ENCODE measurements at places on chromosomes 7 and 10.

DNA sequence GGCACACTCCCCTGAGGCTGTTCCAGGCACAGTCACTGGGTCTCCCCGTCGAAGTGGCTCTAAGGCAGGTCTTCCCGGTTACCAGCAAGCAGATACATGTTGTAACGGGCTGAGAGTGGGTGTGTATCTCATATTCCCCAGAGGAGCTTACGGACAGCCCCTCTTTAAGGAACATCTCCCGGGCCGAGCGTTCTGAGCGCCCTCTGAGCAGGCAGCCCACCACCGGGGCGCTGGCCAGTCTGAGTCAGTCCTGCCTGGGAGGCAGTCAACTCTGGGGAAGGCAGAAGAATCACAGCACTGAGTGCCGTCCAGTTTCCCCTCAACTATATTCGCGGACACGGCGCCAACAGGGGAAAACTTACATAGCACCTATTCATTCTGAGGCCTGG lies 117.4 kb downstream of the LHPP start:
- DNase-seq = no peak

DNA sequence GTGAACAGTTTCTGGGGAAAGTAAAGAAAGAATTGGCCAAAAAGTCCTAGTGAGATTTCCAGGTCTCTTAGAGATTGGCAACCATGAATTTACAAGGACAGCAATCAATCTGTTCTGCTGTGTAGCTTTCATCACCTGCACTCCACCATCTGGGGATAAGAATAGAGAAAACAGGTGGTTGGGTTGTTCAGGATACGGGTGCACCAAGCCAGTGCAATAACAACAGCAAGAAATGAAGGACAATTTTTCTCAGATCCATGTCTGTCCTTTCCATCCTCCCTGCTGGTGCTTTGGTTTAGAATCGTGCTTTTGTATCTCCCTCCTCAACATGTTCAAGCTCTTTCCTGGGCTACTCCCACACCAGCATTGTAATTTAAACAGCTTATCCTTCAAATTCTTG lies 787.7 kb downstream of the GRID1 start:
- DNase-seq = no peak

GRCh38 chr10:104099269-104099668 lies 13.6 kb upstream of the COL17A1 start:
- no peak for DNase-seq

GRCh38 chr7:30926313-30926712 lies 14.7 kb downstream of the AQP1 start:
- DNase-seq = no peak

GRCh38 chr10:17425584-17426262 lies 28.7 kb downstream of the ST8SIA6 start:
- DNase-seq = no peak

- DNase-seq = no peak
These were observed 64.9 kb upstream of the GPR22 start for GRCh38 chr7:107404740-107405537.

DNA sequence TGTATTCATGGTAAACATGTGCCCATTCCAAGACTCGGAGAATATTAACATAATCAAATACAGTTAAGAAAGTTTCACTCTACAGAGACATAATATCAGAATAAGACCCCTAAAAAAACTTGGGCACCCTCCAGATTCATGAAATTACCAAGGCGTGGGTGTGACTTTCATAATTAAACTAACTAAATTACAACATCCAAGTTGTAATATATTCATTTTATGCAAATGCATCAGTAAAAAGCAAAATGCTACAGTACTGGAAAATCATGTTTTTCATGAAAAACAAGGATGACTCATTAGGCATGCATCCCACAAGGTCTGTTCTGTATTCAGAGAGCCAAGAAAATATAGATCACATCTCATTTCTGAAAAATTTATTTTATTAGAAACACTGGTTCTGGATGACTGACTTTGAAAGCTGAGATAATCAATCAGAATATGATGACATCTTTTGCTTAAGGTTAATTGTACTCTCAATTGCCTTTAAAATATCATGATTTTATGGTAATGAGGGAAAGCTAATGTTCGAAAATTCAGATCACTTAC lies 248.8 kb upstream of the SMIM30 start:
- DNase-seq = no peak

GRCh38 chr7:150382123-150382843 lies 3.2 kb downstream of the ZNF775 start:
- no peak for DNase-seq

DNA sequence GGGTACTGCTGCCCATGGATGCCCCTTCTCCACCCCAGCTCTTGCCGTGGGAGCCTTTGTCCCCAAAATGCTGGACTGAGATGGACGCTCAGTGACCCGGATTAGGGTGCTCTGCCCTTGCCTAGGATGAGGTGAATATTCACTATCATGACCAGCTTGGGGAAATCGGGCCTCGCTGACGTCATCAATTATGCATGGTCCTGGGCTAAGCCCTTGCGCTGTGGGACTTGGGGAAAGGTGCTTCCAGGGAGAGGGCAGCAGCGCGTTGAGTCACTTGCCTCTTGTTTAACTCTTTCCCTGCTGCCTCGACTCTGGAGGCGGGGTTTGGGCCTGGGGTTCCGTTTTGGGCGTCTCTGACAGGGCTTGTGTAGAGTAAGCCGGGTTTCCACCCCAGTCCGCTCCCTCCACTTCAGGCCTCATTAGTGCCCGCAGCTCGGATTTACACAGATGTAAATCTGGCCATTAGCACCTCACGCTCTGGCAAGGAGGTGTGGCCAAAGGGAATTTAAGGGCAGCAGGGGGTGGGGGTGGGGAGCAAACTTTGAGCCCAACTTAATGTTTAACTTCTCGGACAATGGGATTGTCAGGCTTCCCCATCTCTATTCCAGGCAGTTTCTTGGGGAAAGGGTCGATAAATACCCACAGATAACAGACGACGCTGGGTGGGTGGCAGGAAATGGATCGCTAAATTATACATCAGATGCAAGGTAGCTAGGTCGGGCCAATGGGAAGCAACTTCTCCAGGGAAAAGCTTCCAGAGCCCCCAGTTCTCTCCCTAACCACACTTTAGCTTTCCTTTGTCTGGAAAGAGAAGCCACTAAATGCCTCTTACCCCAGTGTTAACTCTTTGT lies 51.3 kb upstream of the TCF7L2 start:
- no peak for DNase-seq

- DNase-seq = no peak
These were observed 161.4 kb downstream of the PIP4K2A start for GRCh38 chr10:22552888-22553378.

GRCh38 chr10:30737931-30738391 lies 108.4 kb upstream of the LYZL2 start:
- no peak for DNase-seq

DNA sequence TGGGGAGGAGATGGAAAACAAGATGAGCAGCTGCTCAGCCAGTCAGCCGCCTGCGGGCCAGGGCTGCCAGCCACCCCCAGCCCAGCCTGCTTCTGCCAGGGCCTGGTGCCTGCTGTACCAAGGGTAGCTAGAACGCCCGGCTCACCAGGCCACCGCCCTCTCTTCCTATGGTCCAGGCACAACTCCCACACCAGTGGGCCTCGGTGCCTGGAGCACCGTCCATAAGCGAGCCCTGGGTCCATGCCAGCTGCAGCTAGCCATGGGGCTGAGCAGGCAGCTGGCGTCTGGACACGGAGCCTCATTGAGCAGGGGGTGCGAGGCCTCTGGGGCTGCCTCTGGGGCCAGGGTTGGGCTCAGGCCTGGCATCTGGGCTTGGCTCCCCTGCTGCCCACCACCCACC lies 8.5 kb upstream of the RABGEF1 start:
- no peak for DNase-seq

DNA sequence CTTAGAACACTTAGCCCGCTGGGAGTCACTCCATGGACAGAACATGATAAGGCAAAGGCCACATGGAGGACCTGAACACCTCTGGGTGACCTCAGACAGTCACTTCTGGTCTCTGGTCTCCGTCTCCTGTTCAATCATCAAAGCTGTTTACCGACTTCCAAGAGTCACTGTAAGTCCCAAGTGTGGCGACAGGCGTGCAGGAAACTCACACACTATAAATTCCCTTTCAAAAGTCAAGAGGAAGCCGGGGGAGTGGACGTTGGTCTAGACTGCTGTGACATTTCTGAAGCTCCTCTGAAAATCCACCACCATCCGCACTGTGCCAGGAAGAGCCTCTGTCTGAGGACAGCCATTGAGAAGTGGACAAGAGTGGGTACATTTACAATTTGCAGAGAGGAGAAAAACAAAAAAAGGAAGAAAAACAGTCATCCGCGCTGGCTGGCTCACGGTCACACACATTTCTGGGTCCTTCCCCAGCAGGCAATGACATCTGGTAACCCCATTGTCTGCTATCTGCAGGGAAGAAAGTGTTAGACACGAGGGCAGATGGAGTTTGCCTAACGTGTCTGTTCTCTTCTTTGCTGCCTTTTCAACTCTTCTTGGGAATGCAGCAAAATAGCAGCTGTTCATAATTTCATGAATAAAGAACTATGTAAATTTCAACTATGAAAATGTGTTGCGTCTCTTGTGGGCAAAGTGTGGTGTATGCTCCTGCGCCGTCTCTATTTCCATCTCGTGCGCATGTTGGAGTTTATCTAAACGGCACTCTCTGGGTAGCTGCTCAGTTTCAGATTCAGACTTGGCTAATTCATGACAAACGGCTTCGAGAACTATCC lies 32.9 kb upstream of the CUX1 start:
- DNase-seq = no peak

DNA sequence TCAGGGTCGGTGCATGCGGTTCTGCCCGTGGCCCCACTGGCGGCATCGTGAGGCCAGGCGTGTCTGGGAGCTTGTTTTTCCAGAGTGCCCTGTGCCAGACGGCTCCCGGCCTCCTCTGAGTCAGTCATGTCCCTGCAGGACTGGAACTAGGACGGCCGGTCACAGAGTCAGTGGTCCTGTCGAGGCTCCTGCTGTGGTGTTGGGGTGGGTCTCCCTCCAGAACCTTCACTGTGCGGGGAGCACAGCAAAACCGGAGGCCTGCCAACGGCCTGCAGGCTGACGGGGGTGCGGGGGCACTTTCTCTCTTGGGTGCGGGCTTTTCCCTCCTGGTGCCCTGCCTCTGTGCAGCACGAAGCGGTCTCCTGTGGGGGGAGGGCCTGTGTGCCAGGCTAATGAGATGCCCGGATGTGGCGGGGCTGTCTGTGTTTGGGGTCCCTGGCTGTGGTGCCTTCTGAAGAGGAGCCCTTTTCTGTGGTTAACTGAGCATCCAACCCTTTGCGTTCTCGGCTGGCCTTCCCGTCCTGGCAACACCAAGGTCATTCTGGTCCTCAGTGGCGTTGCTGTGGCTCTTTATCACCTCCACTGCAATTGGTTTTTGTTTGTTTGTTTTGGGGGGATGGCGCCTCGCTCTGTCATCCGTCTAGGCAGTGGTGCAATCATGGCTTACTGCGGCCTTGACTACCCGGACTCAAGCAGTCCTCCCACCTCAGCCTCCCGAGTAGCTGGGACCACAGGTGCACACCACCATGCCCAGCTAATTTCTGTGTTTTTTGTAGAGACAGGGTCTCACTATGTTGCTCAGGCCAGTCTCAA lies 8.0 kb downstream of the GET4 start:
- DNase-seq = no peak

GRCh38 chr7:104327938-104328295 lies 486 bp upstream of the LHFPL3 start:
- DNase-seq = no peak

DNA sequence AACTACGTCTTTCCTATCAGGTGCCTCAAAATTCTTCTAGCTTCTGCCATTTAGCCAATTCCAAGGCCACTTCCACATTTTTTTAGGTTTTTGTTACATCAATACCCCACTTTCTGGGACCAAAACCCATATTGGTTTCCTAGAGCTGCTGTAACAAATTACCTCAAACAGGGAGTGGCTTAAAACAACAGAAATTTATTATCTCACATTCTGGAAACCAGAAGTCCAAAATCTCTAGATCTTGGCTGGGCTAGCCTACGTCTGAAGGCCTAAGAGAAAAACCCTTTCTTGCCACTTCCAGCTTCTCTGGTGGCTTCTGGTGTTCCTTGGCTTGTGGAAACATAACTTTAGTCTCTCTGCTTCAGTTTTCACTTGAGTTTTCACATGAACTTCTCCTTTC lies 85.1 kb upstream of the BMPER start:
- DNase-seq = no peak

GRCh38 chr10:79063661-79064492 lies 4.9 kb upstream of the ZMIZ1 start:
- no peak for DNase-seq

- no peak for DNase-seq
These were observed 38.4 kb downstream of the ATXN7L1 start for GRCh38 chr7:105837765-105838626.

GRCh38 chr10:62270020-62270419 lies 1.4 kb upstream of the RTKN2 start:
- no peak for DNase-seq

DNA sequence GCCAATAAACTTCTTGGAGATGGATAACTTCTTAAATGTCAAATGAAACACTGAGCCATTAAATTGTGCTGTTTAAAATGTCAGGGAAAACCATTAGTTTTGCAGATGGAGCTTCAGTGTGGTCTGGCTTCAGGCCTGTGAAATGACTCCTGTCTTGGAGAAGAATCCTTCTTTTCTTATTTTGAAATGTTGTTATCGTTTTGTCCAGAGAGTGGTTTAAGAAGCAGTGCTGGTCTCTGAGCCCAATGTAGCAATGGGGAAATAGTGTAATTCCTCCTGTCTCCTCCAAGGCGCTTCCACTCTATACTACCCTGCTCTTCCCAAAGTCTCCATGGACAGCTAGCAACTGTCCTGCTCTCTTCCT lies 177.6 kb downstream of the REEP3 start:
- DNase-seq = no peak

DNA sequence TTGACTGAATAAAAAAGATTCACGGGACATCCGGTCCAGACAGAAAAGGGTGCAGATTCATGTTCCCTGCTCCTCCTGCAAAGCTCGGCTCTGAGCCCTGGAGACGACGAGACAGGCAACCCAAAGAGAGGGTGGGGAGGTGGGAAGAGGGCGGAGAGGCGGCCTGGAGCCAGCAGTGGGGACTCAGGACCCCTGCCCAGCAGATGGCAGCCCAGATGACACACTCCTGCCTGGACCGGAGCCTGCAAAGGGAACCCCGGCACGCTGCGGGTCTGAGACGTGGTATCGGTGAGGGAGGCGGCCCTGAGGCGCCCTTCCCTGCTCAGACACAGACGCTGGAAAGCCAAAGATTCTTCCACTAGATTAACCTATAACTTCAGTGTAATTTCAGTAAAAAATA lies 250.8 kb downstream of the ELFN1 start:
- no peak for DNase-seq

GRCh38 chr10:129728246-129728820 lies 235.7 kb downstream of the EBF3 start:
- DNase-seq = no peak

DNA sequence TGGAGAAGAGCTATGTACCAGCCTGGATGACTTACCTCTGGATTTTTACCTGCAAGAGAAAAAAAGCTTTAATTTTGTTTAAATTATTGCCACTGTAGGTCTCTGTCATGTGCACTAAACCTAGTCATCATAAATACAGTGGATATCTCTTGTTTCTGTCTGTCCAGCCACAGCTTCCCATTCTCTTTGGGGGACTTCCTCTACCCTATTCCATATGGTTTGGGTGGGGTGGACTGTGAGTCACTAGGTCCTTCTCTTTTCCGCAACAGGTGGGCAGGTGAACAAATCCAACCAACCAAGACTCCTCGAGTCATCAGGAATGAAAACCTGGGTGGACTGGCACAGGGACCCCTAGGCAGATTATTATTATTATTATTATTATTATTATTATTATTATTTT lies 87.3 kb upstream of the CYTH3 start:
- no peak for DNase-seq

GRCh38 chr7:50711271-50712175 lies 71.2 kb downstream of the GRB10 start:
- DNase-seq = no peak

Measured in non-pigmented ciliary epithelial cell (primary cell).